ENCODE measurements at places on chromosomes 13 and 19.

DNA sequence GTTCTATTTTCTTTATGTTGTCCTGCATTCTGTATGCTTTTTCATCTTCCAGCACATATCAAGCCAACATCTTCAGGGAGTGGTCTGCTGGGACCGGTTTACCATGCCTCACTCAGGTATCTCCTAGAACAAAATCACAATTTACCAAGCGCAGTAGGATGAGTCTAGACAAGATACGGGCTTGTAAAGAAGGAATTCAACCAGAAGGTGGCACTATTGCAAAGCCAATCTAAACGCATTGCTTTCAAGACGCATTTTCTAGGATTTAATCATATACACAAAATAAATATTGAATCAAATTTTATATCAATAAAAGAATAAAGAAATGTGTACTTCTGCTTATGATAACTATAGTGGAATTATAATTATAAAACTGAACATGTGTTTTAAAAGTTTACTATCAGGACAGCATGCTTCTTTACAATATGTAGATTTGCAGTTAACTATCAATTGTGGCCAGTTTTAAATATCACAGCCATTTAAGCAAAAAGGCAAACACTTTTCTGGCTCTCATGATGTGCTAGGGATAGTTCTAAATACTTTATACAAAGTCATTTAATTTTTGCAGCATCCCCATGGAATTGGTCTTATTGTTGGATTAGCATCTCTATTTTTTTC, 16.1 kb upstream of the TPP2 start:
- peak; percentile 6 for DNase-seq

- DNase-seq: no peak
Measured at GRCh38 chr19:57037556-57037955, 82.2 kb upstream of the USP29 start.

- DNase-seq: no peak
Measured at GRCh38 chr13:106858903-106859532, 291.1 kb upstream of the ARGLU1 start.

- DNase-seq: no peak
Measured at GRCh38 chr13:73720216-73720840, 413.9 kb downstream of the KLF12 start.

DNA sequence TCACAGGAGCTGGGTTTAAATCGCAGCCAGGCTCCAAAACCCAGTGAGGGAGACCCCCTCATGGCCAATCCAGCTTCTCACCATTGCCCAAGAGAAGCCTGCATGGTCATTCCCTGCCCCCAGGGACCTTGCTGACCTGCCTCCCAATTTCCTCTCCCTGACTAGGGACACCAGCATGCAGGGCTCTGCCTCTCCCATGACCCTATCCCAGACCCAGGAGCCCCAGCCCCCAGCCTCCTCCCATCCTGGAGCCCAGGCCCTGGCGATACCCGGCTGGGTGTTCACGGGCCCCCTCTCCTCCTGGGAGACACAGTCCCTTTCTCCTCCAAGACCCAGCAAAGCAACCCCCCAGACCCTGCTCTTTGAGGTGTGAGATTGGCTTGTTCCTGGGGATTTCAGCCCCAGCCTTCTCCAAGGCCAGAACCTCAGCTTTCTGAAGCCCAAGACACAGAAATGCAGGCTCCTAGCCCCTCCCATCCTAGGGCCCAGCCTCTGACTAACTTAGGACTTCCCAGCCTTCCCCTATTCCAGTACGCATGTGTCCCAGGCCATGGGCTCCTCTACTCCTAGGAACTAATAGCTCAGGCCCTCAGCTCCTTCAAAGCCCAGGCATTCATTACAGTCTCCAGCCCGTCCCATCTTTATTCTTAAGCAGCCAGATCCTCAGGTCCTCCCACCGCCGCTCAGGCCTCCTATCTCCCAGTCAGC, 1.1 kb downstream of the GYS1 start:
- no peak for DNase-seq

DNA sequence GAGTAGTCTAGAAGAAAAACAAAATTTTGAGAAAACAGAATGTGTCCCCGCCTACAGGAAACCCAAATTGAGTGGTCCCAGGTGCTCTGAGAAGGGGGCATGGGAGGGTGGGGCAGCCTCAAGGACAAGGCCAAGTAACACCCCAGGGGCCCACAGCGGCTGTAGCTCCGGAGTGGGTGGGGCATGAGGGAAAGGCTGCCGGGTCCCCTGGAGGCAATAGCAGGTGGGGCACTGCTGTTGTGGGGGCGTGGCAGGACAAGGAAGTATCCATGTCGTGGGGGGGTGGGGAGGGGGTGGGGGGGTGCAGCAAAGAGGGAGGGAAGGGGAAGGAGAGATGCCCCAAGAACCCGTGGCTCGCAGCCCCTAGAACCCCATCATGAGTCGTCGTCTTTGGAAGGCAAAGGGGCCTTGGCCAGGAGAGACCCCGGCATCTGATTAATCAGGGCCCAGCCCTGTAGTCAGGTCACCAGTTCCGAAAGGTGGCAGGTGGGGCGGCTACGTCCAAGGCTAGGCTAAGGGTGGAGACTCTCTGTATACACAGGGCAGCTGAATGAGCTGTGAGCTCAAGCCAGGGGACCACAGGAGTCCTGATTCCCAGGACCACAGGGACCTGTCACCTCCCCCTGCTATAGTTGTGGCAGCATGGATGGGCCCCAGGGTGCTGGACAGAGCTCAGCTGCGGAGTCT, 7.5 kb upstream of the ISYNA1 start:
- DNase-seq: no peak

- DNase-seq: no peak
Measured at GRCh38 chr19:39828015-39828653, 5.8 kb downstream of the DYRK1B start.

GRCh38 chr13:22929381-22930126, 251.2 kb upstream of the SGCG start:
- DNase-seq: no peak

GRCh38 chr13:72383646-72384045, 343.8 kb downstream of the MZT1 start:
- no peak for DNase-seq

- DNase-seq: no peak
Measured at GRCh38 chr13:100483841-100484381, 104.7 kb downstream of the GGACT start.

GRCh38 chr19:57406516-57407123, 4.3 kb upstream of the ZNF17 start:
- DNase-seq: peak; percentile 54

GRCh38 chr19:18915639-18916038, 3.5 kb downstream of the COPE start:
- no peak for DNase-seq

DNA sequence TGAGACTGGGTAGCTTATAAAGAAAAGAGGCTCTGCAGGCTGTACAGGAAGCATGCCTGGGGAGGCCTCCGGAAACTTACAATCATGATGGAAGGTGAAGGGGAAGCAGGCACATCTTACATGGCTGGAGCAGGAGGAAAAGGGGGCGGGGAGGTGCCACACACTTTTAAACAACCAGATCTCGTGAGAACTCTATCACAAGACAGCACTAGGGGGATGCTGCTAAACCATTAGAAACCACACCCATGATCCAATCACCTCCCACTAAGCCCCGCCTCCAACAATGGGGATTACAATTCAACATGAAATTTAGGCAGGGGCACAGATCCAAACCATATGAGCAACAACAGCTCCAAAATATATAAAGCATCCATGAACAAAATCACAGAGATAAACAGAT, 46.5 kb upstream of the GTF2F2 start:
- no peak for DNase-seq

GRCh38 chr13:27201661-27202060, 30.1 kb upstream of the USP12 start:
- no peak for DNase-seq

DNA sequence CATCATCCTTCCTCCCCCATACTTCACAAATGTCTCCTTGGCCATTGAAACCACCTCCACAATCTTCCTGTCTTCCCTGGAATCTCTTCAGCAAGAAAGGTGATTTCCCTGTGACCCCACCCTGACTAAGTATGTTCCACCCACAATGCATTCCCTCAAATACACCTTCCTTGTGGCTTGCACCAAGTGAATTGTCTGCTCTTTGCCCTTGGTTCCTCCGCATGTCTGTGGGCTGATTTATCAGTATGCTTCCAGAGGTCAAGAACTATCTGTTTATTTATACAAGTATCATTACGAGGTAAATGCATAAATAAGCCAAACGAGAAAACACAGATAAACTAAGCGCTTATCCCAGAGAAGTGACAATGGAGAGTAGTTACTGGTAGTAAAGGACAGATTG, 45.4 kb upstream of the POMP start:
- no peak for DNase-seq

Measured in T-helper 9 cell (primary cell).